Stimulated activated CD4-positive, alpha-beta T cell treated with anti-CD3 and anti-CD28 coated beads, Interleukin-15, amount 100 ng/mL, for 1 hour (primary cell): ENCODE measurements at places on chromosomes 1 and 21.

DNA sequence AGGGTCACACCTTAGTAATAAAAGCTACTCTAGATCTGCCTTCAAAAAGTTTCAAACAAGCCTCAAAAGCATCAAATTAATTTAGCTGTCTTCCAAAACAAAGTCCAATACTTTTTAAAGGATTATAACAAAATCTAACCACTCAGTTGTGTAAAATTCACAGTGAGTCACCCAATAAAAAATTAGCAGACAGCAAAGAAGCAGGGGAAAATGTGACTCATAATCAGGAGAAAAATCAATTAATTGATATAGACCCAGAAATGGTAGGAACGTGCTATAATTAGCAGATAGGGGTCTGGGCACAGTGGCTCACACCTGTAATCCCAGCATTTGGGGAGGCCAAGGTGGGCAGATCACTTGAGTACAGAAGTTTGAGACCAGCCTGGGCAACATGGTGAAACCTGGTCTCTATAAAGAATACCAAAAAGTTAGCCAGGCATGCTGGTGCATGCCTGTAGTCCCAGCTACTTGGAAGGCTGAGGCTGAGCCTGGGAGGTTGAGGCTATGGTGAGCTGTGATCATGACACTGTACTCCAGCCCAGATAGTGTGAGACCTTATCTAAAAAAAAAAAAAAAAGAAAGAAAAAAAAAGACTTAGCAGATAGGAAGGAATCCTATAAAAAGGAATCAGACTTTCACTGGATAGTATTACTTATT lies 8.1 kb upstream of the MYOG start:
- no peak for DNase-seq

- no peak for DNase-seq
These were observed 98.6 kb downstream of the ENAH start for GRCh38 chr1:225554216-225554812.

DNA sequence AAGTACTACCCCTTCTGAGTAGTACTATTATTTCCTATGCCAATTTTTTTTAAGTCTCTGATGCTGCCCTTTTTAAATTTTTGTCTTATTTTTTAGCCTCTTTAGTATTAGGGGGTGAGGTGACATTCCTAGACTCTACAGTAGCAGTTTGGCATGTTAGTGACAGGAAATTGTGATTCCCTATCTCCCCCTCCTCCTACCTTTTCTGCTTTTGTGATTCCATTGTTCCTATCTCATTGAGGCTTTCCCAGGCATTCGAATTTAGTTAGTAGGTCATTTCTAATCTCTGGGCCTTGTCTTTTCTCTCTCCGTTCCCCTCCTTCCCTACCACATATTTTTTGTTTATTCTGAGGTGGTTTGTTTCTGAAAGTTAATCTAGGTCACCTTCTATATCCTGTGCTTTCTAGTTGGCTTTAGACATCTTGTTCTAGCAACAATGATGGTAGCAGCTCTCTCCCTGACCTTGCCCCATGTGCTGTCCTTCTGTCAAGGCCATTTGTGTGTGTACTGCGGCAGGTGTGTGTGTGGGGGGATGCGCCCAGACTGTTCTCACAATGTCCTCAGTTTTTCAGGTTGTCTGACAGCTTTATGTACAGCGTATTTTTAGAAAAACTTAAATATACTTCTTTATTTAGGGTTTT lies 21.5 kb downstream of the SEMA6C start:
- no peak for DNase-seq

DNA sequence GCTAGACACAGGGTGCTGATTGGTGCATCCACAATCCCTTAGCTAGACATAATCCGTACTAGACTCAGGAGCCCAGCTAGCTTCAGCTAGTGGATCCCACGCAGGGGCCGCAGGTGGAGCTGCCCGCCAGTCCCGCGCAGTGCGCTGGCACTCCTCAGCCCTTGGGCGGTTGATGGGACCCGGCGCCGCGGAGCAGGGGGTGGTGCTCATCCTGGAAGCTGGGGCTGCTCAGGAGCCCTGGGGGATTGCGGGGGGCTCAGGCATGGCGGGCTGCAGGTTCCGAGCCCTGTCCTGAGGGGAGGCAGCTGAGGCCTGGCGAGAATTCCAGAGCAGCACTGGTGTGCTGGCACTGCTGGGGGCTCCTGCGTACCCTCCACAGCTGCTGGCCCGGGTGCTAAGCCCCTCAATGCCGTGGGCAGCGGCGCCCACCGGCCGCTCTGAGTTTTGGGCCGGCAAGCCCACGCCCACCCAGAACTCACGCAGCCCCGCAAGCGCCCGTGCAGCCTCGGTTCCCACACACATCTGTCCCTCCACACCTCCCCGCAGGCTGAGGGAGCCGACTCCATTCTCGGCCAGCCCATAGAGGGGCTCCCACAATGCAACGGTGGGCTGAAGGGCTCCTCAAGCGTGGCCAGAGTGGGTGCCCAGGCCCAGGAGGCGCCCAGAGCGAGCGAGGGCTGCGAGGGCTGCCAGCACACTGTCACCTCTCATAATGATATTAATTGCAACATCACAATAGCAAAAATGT lies 87.4 kb downstream of the CRB1 start:
- no peak for DNase-seq

DNA sequence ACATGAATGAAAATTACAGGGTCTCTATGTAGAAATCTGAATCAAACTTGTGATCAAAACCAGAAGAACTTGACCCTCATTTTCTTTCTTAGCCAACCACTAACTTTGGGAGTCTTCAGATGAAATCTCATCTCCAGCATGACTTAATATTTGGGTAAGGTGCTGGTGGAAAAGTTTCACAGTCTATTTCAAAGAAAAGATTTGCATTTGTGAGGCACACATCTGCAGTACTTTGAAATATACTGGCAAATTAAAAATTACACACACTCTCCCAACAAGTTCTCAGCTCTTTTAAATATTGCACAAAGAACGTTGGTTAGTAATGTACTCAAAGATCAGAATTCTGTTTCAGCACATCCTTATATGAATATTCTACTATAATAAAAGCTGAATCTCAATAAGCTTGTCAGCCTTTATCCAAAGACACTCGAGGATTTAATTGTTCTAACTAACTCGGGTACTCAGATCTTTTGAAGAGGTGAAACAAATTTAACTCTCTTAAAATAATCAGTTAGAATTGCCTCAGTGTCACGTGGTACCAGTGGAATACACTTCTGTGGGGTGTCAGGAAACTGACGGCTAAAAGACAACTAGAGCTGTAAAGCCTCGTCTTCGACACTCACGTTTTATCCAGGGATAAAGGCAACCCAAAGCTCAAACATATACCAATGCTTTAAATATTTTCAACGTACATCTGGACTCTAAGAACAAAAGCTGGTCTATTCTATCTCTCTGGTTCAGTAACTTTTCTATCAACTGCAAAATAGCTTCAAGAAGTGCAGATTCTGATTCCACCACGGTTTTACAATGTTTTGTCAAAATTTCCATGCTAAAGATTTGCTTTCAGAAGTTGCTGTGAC lies 19.0 kb downstream of the SAMSN1 start:
- DNase-seq, result no peak

DNA sequence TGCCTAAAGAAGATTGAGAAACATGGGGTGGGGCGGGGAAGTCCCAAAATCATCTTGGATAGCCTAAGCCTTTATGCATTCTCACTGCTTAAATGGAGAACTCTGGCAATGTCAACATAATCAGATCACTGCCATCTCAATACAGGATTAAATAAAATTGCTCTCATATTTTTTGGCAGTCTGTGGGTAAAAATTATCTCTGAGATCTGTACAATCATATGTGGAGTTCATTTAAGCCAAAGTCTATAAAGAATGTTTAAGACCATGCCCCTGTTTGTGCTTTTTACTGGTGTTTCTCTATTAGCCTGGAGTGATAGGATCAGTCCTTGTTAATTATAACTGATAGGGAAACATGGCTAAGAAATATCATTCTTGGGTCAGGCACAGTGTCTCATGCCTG lies 136.3 kb downstream of the GPR52 start:
- no peak for DNase-seq

DNA sequence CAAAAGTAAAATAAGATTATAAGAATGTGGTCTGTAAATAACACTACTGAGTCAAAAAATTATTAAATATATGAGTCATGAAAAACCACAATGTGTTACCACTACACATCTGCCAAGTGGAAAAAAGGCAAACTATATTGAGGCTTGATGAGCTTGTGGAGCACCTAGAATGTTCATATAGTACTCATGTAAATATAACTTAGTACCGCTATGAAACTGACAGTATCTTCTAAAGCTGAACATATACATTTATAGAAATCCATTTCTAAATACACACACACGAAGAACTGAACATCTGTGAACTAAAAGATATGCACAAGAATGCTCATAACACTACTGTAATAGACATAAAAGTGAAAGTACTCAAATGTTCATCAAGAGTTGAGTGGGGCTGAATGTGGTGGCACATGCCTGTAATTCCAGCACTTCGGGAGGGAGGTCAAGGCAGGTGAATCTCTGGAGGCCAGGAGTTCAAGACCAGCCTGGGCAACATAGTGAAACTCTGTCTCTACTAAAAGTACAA lies 18.5 kb upstream of the GBP3 start:
- no peak for DNase-seq

DNA sequence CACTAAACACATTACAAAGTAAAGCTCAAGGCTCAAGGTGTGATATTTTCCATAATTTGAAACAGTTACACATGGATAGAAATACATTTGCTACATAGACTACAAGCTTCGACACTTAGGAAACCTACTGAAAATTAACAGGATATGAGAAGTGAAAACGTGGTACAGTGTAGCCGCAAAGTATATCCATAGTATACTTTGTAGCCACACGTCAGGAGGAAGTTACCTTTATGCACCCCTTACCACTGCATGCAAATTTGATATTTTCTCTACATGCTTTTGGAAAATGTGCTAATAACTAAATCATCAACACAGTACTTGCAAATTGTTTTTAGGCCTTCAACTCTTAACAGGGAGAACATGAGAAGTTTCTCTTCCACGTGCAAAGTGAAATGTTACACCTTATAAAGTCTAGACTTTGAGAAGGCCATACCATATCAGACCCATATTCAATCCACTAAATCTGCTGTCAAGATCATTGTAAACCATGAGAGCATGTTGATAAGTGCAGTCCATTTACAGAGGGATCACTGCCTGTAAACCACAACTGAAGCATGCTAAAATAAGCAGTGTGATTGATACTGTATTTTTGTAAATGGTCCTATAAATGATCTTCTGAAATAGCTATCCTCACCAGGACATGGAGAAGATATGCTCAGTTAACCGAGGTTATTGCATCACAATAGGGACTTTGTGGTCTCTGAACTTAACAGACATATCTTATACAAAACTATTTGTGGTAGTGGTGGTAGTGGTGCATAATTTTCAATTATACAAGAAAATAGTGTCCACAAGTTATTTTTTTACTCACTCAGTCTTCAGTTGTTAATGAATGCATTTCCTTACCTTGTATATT lies 64.7 kb downstream of the VAV3 start:
- no peak for DNase-seq
